ENCODE measurements at places on chromosomes 16 and 17.

DNA sequence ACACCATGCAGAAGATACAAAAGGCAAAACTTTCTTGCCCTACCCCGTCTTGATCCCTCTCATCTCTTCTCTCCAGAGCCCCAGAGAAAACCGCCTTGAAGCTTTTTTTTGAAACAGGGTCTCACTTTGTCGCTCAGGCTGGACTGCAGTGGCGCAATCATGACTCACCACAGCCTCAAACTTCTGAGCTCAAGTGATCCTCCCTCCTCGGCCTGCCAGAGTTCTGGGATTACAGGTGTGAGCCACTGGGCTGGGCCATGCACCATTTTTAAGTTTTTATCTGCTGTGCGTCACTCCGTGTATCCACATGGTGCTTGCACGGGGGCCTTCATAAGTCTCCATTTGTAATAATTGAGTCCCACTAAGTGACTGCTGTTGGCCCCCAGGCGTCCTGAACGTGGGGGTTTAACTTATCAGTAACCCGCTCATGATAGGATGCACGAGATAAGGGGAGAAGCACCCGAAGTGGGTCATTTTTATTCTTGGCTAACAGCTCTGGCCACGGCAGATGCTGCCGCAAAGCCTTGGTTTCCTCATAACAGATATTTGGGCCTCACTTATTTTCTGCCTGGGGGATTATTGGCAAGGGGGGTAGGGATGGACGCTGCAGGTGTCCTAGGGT is 8.6 kb downstream of the DNAH17 start:
- H3K36me3 ChIP-seq: no peaks in the 10 kb centered on the region
- H3K27me3 ChIP-seq: peaks cover 7% of the 10 kb centered on the region
- H3K27ac ChIP-seq: no peak overlapping the region
- DNase-seq: no peak
- no peaks in the 10 kb centered on the region for H3K4me1 ChIP-seq

DNA sequence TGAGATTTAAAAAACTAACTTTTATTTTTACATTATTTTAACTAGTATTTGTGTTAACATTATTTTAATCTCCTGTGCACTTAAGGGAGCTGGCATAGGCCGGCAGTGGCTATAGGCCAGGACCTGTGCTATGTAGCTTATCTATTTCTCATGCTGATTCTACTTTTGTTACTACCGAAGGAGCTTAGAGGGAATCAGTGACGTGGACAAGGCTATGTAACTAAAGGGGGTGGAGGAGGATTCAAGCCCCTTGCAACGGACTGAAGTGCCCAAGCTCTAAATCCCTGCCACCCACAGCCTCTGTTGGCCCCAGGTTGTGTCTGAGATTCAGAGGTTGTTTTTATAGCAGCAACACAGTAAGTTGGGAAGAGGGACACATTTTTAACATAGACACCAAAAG is 356.4 kb downstream of the WWOX start:
- H3K36me3 ChIP-seq: no peaks in the 10 kb centered on the region
- H3K4me3 ChIP-seq: no peak overlapping the region
- no peaks in the 10 kb centered on the region for H3K27me3 ChIP-seq
- no peak for DNase-seq
- H3K27ac ChIP-seq: no peak overlapping the region
- no peaks in the 10 kb centered on the region for H3K4me1 ChIP-seq

DNA sequence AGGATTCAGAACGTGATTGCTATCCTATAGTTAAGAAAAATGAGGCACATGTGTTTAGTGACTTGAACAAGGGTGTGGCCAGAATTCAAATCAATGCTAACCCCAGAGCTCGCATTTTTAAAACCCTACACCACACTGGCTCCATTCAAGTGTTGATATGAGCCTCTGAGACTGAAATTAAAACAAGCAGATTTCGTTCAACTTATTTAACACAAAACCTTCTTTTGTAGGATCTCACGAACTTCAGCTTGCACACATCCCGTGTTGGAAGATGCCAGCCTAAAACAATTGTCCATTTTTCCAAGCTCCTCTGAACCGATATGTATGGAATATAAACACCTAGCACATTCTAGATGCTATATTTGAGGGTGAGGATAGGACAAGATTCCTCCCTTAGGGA is 231.0 kb upstream of the IRX5 start:
- no peak overlapping the region for H3K27ac ChIP-seq
- no peak for DNase-seq
- H3K27me3 ChIP-seq: no peaks in the 10 kb centered on the region
- H3K36me3 ChIP-seq: no peaks in the 10 kb centered on the region

DNA sequence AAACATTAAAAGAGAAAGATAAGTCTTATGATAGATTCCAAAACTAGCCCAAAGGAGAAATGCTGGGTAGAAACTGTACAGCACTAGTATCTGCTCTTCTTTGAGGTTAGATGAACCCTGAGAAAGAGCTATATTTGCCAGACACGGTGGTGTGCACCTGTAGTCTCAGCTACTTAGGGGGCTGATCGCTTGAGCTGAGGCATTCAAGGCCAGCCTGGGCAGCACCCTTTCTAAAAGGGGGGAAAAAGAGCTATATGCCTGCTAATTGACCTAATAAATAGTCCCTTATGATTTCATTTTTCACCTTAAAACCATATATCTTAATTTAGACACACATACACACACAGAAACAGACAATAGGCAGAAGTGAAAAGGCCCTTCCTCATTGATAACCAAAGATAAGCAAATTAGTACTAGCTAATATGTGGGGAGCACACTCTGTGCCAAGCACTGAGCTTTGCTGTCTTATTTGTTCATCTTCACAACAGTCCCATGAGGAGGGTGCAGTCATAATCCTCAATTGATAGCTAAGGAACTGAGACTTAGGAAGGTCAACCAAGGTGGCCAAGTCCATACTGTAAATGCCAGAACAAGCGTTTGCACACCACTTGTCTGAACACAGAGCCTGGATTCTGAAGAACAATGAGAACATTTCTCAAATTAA is 56.6 kb upstream of the NLK start:
- no peaks in the 10 kb centered on the region for H3K36me3 ChIP-seq
- H3K27me3 ChIP-seq: peaks cover 22% of the 10 kb centered on the region
- no peak overlapping the region for H3K27ac ChIP-seq
- no peaks in the 10 kb centered on the region for H3K4me1 ChIP-seq
- no peak overlapping the region for H3K4me3 ChIP-seq
- DNase-seq: no peak

- DNase-seq: peak; percentile 93
- H3K27ac ChIP-seq: peak overlapping the region; percentile 79
- H3K27me3 ChIP-seq: no peaks in the 10 kb centered on the region
- no peak overlapping the region for H3K4me3 ChIP-seq
- peaks cover 55% of the 10 kb centered on the region for H3K4me1 ChIP-seq
- peaks cover 2% of the 10 kb centered on the region for H3K36me3 ChIP-seq
Measured at GRCh38 chr17:21280081-21280518, 4.4 kb upstream of the MAP2K3 start.

- no peaks in the 10 kb centered on the region for H3K27me3 ChIP-seq
- peaks cover 16% of the 10 kb centered on the region for H3K36me3 ChIP-seq
- H3K4me1 ChIP-seq: no peaks in the 10 kb centered on the region
Measured at GRCh38 chr16:4888428-4889135, 41.3 kb downstream of the UBN1 start.

GRCh38 chr16:30376461-30376902 is 1.9 kb downstream of the MYL11 start:
- DNase-seq: no peak
- H3K4me3 ChIP-seq: peak overlapping the region; percentile 99
- no peaks in the 10 kb centered on the region for H3K27me3 ChIP-seq
- peaks cover 40% of the 10 kb centered on the region for H3K36me3 ChIP-seq

DNA sequence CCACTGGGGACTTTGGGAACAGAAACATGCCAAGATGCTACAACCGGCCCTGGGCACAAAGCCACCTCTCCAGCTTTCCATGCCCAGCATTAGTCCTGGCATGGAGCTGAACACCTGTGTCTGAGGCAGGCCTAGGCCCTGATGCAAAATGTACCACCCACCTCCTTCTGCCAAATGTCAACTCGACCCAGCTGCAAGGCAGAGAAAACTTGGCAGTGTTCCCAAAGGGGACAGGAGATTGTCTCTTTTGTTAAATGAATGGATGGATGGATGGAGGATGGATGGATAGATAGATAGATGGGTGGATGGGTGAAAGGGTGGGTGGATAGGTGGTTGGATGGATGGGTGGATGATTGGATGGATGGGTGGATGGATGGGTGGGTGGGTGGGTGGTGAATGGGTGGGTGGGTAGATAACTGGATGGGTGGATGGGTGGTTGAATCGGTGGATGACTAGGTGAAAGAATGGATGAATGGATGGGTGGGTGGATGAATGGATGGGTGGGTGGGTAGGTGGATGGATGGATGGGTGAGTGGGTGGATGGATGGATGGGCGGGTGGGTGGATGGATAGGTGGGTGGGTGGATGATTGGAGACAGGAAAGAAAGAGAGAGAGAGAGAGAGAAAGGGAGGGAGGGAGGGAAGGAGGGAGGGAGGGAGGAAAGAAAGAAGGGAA is 73.4 kb upstream of the TNRC6C start:
- no peak for DNase-seq
- H3K4me3 ChIP-seq: no peak overlapping the region
- no peaks in the 10 kb centered on the region for H3K36me3 ChIP-seq
- peaks cover 66% of the 10 kb centered on the region for H3K4me1 ChIP-seq
- H3K27ac ChIP-seq: no peak overlapping the region

- peaks cover 13% of the 10 kb centered on the region for H3K4me1 ChIP-seq
- peaks cover 52% of the 10 kb centered on the region for H3K36me3 ChIP-seq
- no peaks in the 10 kb centered on the region for H3K27me3 ChIP-seq
- no peak for DNase-seq
- no peak overlapping the region for H3K27ac ChIP-seq
Measured at GRCh38 chr17:28878158-28878910, 19.2 kb downstream of the FLOT2 start.

GRCh38 chr16:51328733-51329132 is 177.7 kb upstream of the SALL1 start:
- H3K4me1 ChIP-seq: no peaks in the 10 kb centered on the region
- H3K36me3 ChIP-seq: no peaks in the 10 kb centered on the region
- no peak overlapping the region for H3K4me3 ChIP-seq
- no peak for DNase-seq
- no peak overlapping the region for H3K27ac ChIP-seq

GRCh38 chr17:57249520-57249919 is 6.8 kb upstream of the MSI2 start:
- H3K4me1 ChIP-seq: peaks cover 5% of the 10 kb centered on the region
- DNase-seq: no peak
- no peak overlapping the region for H3K27ac ChIP-seq
- H3K27me3 ChIP-seq: peaks cover 10% of the 10 kb centered on the region
- peaks cover 5% of the 10 kb centered on the region for H3K36me3 ChIP-seq
- H3K4me3 ChIP-seq: no peak overlapping the region

DNA sequence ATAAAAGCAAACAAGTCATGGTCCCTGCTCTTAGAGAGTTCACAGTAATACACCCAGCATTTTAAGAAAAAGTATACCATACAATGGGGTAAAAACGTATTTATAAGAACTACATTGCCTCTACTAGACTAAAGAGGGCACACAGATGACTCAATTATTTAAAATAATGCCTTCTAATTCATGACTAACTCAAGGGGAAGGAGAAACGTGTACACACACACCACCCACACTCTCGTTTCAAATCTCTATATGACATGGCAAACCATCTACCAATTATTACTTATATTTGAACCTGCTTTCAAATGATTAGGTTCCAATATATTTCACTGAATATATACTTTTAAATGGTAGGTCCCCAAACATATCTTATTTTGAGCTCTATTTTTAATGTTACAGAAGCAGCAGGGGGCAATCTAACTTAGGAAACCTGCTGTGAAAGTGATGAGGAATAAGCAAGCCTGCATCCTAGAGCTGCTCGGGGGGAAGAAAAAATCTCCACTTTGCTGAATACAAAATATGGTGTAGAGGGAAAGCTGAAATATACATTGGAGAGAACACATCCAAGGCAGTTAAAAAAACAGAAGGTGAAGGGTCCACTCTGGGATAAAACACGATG is 232.4 kb upstream of the PSMD7 start:
- no peak overlapping the region for H3K27ac ChIP-seq
- no peaks in the 10 kb centered on the region for H3K36me3 ChIP-seq
- no peaks in the 10 kb centered on the region for H3K4me1 ChIP-seq
- no peak overlapping the region for H3K4me3 ChIP-seq
- DNase-seq: no peak
- peaks cover 11% of the 10 kb centered on the region for H3K27me3 ChIP-seq

GRCh38 chr16:82033006-82033405 is 2.0 kb upstream of the HSD17B2 start:
- H3K36me3 ChIP-seq: no peaks in the 10 kb centered on the region
- H3K27me3 ChIP-seq: peaks cover 22% of the 10 kb centered on the region
- no peaks in the 10 kb centered on the region for H3K4me1 ChIP-seq
- no peak overlapping the region for H3K4me3 ChIP-seq
- no peak overlapping the region for H3K27ac ChIP-seq

DNA sequence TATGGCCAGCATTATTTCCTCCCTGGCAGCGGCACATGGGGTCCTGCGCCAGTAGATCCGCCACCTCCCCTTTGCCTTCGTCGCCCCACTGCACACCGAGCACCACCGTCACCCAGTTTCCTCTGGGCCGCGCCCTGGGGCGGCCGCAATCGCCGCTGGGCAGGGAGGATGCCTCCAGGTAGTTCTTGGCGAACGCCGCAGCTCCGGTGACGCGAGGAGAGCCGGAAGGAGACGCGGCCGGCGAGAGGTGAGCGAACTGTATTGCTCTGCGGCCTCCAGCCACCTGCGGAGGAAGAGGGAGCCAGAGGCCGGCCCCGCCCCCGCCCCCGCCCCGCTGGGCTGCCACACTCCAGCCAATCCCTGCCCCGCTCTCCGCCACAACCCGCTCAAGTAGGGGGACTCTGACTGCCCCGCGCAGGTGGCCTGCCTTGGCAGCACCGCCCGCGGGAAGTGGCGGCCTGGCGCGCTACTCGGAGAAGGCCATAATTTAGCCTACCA is 11.8 kb upstream of the SLFN13 start:
- H3K36me3 ChIP-seq: peaks cover 67% of the 10 kb centered on the region
- peak overlapping the region; percentile 87 for H3K27ac ChIP-seq

GRCh38 chr17:38701504-38702165 is 3.4 kb upstream of the MLLT6 start:
- DNase-seq: peak; percentile 79
- H3K27me3 ChIP-seq: no peaks in the 10 kb centered on the region
- peaks cover 8% of the 10 kb centered on the region for H3K36me3 ChIP-seq
- H3K27ac ChIP-seq: peak overlapping the region; percentile 95
- H3K4me3 ChIP-seq: peak overlapping the region; percentile 63

DNA sequence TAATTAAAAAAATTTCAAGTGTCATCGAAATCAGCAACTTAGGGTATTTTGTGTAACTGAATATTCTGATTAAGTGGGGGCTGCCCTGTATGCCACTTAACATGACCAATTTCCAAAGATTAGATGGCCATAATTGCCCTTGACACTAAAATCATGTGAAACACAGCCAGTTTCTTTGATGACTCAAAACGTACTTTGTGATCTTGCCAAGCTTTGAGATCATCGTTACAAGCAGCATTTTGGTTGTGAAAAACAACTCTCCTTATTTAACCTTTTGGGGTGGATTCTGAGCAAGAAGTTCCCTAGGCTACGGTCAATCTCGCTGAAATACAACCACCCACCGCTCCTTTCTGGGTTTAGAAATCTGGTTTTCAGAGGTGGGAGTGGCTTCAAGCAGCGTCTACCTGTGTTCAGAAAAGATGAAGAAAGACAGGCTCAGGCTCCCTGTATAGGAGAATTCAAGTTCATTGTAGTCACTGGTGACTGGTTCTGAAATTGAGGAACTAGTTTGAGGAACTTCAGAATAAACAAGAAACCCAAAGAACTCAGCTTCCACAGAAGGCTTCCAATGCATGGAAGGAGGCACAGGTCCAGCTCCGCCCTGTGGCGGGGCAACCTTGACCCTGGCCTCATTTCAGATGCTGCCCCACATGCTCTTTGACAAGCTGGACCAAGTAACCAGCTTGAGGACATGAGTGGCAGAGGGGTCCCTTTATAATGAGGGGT is 9.4 kb downstream of the MAP3K14 start:
- DNase-seq: peak; percentile 56
- H3K36me3 ChIP-seq: peaks cover 64% of the 10 kb centered on the region
- no peak overlapping the region for H3K4me3 ChIP-seq
- no peaks in the 10 kb centered on the region for H3K27me3 ChIP-seq
